CD8-positive, alpha-beta memory T cell (primary cell): ENCODE measurements at places on chromosomes 2 and 18. TPM values are rescaled to one million over a fixed set of nuclear protein-coding genes. Genes with fewer than 3 reads are reported as not detected.

Gene FEV
- not detected for total RNA-seq

- peak; percentile 39 for DNase-seq
- peaks cover 8% of the 10 kb centered on the region for H3K36me3 ChIP-seq
- H3K4me1 ChIP-seq = peaks cover 22% of the 10 kb centered on the region
- H3K27me3 ChIP-seq = no peaks in the 10 kb centered on the region
- peak overlapping the region; percentile 100 for H3K4me3 ChIP-seq
- peak overlapping the region; percentile 99 for H3K27ac ChIP-seq
Observed at GRCh38 chr2:108449410-108450130, 564 bp downstream of the GCC2 start.

- H3K36me3 ChIP-seq = no peaks in the 10 kb centered on the region
- no peak for DNase-seq
- H3K4me3 ChIP-seq = no peak overlapping the region
- no peaks in the 10 kb centered on the region for H3K27me3 ChIP-seq
- no peak overlapping the region for H3K27ac ChIP-seq
- H3K4me1 ChIP-seq = no peaks in the 10 kb centered on the region
Observed at GRCh38 chr2:47259829-47260228, 104.7 kb upstream of the STPG4 start.

- DNase-seq = no peak
- H3K27ac ChIP-seq = no peak overlapping the region
- H3K27me3 ChIP-seq = no peaks in the 10 kb centered on the region
- H3K36me3 ChIP-seq = no peaks in the 10 kb centered on the region
- H3K4me3 ChIP-seq = no peak overlapping the region
Observed at GRCh38 chr2:110099038-110099425, 16.6 kb downstream of the MALL start.

Gene DSC3
- not detected for total RNA-seq

Gene IL37
- total RNA-seq = not detected

Gene LYPD6B
- not detected for total RNA-seq

- H3K4me1 ChIP-seq = no peaks in the 10 kb centered on the region
- H3K27ac ChIP-seq = no peak overlapping the region
- no peak for DNase-seq
- H3K4me3 ChIP-seq = no peak overlapping the region
Observed at GRCh38 chr2:39697454-39697853, 31.7 kb downstream of the TMEM178A start.

DNA sequence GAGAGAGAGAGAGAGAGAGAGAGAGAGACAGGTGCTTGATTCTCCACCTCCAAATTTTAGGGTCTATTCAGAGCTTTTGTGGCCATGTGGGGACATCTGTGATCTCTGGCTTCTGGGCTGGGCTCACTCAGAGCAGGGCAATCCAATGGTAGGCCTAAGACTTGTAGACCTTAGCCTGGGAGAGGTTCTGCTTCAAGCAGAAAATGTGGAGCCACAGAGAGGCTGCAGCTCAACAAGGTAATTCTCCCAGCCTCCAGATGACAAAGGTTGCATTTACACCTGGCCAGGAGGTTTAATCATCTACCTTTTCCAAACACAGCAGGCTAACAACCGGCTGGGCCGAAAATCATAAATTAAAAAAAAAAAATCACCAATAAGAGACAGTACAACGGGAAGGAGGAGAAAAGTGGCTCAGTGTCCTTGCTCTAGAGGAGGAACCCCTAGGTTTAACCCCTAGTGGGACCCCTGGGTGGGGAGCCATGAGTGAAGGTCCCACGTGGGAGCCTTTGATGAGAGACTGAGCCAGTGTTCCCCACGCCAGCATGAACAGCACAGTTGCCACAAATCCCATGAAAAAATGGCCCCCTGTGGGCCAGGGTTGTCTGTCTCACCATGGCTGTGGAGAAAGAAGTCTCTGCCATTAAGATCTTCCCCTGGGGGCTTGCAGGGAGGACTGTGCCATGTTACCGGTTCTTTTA is 124.0 kb upstream of the GATA6 start:
- H3K4me1 ChIP-seq = no peaks in the 10 kb centered on the region
- no peaks in the 10 kb centered on the region for H3K36me3 ChIP-seq
- no peaks in the 10 kb centered on the region for H3K27me3 ChIP-seq
- H3K4me3 ChIP-seq = no peak overlapping the region
- no peak overlapping the region for H3K27ac ChIP-seq

DNA sequence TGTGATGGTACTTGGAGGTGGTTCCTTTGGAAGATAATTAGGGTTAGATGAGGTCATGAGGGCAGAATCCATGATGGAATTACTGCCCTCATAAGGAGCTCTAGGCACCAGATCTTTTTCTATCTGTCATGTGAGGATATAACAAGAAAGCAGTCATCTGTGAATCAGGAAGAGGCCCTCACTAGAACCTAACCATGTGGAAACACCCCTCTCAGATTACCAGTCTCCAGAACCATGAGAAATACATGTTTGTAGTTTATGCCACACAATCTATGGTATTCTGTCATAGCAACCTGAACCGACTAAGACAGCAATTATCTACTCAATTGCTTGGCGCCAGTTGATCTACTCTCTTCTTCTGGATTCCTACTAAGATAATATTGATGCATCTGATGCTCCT is 2.4 kb upstream of the SERPINB10 start:
- no peak for DNase-seq
- H3K27me3 ChIP-seq = no peaks in the 10 kb centered on the region
- no peak overlapping the region for H3K4me3 ChIP-seq
- H3K4me1 ChIP-seq = no peaks in the 10 kb centered on the region
- no peak overlapping the region for H3K27ac ChIP-seq

GRCh38 chr2:232600053-232600773 is 33.2 kb upstream of the EFHD1 start:
- H3K4me3 ChIP-seq = no peak overlapping the region
- no peak for DNase-seq
- H3K36me3 ChIP-seq = no peaks in the 10 kb centered on the region
- no peaks in the 10 kb centered on the region for H3K4me1 ChIP-seq
- no peak overlapping the region for H3K27ac ChIP-seq

GRCh38 chr2:12091201-12091806 is 344.9 kb downstream of the LPIN1 start:
- H3K4me1 ChIP-seq = no peaks in the 10 kb centered on the region
- no peak for DNase-seq
- H3K36me3 ChIP-seq = no peaks in the 10 kb centered on the region
- H3K27me3 ChIP-seq = no peaks in the 10 kb centered on the region
- H3K27ac ChIP-seq = no peak overlapping the region

Gene SLC4A5
- total RNA-seq = 1.9 TPM

Gene ALK
- not detected for total RNA-seq
